ENCODE measurements at places on chromosomes 6 and 20.

GRCh38 chr6:4844108-4844507 is 67.9 kb downstream of the CDYL start:
- no peak for DNase-seq

DNA sequence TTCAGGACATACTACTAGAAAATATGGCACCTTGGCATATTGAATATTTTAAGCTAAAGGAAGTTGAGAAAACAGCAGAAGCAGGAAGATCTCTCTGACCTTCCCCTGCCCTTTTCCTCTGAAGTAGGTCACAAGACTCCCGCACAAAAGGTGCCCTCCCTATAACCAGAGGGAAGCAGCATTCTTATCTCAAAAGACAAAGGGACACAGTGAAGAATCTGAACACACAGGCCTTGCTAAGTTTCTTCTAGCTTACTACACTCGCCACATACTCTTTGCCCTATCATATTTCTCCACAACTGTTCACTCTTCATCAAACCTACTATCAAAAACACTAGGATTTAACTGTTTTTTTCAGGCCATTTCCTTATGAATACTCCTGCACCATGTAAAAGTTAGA is 151.2 kb downstream of the ELOVL4 start:
- DNase-seq, result no peak

GRCh38 chr6:111748231-111748647 is 125.0 kb downstream of the FYN start:
- DNase-seq, result no peak

DNA sequence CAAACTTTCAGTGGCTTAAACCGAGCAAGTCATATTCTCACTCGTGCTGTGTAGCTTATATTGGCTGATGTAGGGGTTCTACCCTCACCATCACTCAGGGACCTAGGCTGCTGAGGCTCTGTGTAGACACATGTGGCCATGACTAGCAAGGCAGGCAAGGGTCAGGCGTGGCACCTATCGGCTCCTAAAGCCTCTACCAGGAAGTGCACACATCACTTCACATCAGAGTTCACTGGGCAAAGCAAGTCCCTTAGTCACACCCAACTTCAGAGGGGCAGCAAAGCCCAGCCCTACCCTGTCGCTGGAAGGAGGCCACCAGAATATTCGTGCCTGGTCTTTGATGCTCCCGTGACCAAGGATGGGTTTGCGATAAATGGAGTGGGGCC is 42.9 kb downstream of the PPP1R14C start:
- no peak for DNase-seq

DNA sequence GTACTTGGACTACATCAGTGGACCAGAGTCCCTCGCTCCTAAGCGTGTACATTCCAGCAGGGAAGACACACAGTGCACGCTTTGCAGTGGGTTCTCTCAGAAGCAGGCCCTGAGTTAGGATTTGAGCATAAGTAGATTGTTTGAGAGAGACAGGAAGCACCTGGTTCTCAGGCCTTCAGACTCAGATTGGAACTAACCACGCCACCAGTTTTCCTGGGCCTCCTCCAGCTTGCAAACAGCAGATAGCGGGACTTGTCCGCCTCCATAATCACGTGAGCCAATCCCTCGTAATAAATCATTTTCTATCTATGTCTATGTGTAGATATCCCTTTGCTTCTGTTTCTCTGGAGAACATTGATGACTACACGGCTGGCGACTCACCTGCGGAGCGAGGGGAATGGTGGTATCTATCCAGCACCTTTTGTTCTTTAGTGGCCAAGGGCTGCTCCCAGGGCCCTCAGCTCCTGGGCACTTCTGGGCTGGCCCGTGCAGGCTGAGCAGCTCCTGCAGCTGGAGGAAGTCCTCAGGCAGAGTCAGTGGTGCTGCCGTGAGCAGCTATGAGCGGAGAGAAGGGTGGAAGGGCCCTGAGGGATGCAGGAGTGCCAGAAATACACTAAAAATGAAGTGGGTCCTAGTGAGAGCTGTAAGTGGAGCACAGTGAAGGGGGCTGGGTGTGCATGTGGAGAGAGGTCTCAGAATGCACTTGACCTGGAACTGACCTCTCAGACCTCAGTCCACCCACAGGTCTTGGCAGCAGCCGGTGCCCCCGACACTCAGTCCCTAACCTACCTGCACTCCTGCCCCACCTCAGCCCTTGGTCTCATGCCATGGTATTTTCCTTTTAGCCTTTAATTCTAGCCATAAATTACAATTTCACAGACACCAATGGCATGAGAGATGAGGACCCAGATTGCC is 76.9 kb downstream of the STK35 start:
- no peak for DNase-seq

DNA sequence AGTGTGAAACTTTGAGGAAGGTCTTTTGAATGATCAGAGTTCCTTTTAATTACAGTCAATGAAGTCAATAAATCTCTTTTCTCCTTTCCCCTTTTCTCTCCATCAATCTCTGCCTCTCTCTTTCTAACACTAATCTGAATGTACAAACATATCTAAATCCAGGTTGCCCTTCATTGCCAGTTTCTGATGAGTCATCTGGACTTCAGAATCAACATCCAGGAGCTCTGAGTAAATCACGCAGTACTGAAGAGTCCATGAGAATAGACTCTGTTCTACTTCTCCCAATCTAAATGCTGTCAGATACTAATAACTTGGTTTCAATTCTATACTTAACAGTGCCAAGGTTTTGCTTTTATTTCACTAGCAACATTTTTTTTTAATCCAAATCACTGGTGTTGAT is 238.7 kb upstream of the THEMIS start:
- no peak for DNase-seq

All from activated T-cell treated with anti-CD3 and anti-CD28 coated beads for 1 hour (primary cell).